ENCODE measurements at places on chromosomes 6 and 20.

- no peak for DNase-seq
Measured at GRCh38 chr20:62387219-62387913, 463 bp downstream of the RPS21 start.

DNA sequence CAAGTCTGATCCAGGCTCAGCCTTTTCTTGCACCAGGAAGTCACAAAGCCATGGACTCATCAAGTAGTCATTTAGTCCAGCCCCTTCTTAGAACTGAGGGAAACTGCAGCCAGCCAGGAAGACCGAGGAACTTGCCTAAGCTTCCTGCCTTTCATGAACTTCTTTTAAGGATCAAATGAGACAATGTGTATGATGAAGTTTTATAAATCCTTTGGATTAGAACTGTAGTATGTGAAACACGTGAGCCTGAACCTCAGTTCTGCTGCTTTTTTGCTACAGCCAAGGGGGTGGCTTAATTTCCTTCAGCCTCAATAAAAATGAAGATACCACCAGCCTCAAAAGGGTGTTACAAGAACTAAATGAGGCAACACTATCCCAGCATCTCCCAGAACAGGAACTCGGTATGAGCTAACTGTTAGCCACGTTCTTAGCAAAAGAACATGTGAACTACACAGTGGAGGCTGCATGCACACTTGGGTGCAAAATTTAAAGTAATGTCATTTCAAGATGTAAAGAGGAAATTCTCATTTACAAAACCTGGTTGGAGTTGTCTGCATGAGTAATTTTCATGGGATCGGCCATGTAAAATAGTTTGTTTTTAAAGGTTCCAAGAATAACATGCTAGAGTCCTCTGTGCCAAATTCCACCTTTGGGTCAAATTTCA, 76.0 kb upstream of the TBC1D7 start:
- DNase-seq = no peak

GRCh38 chr6:38695933-38696332, 7.0 kb downstream of the GLO1 start:
- no peak for DNase-seq

DNA sequence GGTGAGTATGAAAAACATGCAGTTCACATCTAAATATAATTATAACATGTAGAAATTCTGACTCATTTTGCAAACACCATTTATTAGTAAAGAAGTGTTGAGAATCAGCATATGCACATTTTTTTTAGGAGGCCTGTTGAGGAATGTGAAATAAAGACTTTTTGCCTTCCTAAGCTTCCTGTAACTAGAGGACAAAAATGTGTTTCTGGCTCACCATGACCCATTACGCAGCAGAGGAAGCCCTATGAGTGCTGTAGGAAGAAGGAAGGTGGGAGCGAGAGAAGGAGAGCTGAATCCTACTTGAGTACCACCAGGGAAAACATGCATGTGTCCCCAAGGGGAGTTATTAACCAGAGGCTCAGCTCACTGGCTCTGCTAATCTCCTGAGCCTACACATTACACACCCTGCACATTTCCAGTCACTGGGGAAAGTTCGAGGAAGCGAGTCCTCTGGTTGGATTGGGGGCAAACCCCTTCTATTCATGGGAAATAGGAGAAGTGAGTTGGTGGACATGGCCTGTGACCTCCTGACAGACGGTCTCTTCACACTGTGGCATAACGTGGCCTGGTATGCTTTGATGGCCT, 540.5 kb upstream of the JAG1 start:
- DNase-seq = no peak

GRCh38 chr20:588932-589672, 21.0 kb downstream of the TCF15 start:
- no peak for DNase-seq

DNA sequence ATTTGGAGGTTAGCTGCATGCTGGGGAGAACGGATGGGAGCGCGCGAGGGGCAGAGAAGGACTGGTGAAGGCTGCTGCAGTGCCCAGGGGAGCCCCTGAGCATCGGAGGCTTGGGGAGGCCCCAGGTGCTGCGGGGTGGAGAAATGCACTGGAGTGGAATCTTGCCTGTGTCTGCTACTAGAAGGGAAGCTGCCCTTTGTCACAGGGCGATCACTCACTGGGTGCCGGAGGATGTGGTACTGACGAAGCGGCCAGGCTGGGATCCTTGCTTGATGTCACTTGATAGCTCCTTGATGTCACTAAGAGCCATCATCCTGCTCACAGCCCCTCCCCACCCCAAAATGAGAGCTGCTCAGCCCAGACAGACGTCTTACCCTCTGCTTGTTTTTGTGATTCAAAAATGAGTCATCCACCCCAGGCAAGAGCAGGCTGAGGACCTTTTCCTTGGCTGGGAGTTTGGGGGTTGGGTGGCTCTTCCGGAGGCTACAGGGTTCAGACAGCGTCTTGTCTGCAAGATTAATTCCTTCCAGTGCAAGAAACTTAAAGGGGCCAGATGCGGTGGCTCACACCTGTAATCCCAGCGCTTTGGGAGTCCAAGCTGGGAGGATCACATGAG, 62.6 kb upstream of the PMEPA1 start:
- no peak for DNase-seq

DNA sequence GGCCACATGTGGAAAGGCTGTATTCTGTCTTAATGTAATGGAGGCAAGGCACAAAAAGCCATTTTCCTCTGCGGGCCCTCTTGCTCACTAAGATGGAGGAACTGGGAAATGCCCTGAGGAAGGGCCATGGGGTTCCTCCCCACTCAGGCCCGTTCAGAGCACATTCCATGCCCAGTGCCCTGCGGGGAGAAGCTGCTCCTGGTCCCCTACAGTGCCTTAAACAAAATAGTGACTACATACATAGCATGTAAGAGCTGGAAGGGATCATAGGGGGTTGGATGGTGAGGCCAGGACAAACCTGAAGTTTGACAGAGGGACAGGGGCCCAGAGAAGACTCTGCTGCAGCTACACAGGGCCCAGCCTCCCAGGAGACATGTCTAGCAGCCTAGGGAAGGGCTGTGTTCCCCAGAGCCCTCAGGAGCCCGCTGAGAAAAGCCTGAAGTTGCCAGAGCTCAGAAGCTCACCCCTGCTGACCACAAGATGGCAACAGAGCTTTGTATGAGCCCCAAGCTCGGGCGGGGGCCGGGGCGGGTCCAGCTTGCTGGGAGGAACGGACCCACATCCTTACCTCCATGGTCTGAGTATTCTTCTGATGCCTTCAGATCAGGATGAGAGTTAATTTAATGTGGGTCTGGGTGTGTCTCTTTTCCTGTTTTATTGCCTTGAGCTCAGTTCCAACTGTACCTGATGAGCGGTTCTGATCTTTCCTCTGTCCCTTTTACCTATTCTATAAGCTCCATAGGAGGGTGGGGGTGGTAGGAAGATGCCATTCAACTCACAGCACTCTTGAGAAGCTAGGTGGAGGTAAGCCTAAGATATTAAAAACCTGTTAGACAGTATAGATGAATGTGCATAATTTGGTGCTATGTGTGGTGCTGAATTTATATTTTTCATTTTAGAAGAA, 242.9 kb downstream of the CDC5L start:
- no peak for DNase-seq

GRCh38 chr6:69887026-69887425, 20.7 kb downstream of the COL19A1 start:
- no peak for DNase-seq

DNA sequence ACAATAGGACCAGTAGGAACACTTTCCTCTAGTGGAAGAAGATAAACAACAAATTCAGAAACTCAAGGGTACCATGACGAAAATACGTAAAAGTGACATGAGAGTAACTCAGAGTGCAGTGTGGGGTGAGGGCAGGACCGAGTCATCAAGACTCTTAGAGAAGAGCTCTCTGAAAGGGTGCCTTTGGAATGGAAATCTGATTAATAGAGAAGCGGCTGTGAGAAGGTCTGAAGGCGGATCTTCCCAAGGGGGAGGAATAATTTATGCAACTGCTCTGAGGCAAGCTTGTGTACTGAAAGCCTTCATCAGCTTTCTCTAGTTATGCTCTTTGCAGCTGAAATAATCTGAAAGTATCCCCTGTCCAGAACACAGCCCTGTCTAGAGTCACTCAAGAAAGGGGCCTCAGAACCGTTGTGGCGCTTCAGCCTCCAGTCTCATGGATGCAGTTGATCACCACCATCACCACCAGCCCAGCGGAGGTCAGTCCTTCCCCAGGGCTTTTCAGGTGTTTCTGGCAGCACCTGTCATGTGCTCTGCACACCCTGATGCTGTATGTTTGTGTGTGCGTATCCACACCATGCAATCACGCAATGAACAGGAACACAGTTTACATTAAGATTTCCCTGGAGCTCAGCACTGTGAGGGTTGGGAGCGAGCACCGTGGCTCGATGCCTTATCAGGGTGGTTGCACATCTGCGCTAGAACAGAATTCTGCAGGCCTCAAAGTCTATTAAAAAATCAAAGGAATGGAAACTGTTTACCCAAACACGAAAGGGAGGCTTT, 396.5 kb downstream of the SMOC2 start:
- DNase-seq = peak; percentile 74

DNA sequence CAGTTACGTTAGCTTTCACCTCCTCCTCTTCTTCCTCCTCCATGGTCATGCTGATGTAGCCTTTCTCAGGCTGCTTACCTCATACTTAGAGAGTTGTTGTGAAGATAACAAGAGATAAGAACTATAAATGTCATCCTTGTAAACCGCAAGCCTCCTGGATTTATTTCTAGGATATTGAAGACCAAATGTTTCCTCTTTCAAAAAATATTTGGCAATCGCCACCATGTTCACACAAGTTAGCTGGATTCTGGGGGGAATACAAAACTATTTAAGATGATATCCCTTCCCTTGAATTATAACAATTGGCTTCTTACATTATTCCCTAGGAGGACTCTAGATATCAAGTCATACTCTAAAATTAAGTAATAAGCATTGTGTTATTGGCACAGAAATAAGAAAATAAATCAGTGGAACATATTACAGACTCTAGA, 99.8 kb upstream of the PLEKHG1 start:
- no peak for DNase-seq

- DNase-seq = no peak
Measured at GRCh38 chr6:33983721-33984465, 162.0 kb downstream of the GRM4 start.
